ENCODE measurements at places on chromosomes 12 and 14.

DNA sequence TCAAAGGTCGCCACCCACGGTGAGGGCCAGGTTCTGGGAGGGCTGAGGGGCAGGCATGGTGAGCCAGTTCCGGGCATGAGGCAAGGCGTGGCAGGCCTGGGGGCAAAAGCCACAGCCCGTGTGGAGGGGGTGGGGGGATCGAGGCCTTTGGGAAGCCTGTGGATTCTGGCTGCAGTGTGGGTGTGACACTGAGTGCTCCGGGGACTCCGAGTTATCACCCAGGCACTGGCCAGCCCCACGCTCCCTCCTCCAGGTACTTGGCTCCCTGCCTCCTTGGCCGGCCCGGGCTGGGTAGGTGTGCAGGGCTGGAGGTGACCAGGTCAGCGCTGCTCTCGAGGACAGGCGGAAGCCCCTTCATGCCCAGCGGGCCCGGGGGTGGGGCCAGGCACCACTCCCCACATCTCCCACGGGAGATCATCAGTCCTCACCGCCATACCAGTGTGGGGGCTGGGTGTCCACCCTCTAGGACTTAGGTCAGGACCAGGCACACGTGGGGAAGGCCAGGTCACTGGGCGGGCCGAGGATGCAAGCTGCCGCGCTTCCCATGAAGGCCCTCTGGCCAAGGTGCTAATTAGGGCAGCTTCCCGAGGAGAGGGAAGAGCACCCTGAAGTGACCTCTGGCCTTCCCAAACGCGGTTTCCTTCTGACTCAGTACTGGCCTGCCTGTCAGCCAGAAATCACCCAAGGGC lies 34.1 kb upstream of the TDRD9 start:
- no peak for DNase-seq

DNA sequence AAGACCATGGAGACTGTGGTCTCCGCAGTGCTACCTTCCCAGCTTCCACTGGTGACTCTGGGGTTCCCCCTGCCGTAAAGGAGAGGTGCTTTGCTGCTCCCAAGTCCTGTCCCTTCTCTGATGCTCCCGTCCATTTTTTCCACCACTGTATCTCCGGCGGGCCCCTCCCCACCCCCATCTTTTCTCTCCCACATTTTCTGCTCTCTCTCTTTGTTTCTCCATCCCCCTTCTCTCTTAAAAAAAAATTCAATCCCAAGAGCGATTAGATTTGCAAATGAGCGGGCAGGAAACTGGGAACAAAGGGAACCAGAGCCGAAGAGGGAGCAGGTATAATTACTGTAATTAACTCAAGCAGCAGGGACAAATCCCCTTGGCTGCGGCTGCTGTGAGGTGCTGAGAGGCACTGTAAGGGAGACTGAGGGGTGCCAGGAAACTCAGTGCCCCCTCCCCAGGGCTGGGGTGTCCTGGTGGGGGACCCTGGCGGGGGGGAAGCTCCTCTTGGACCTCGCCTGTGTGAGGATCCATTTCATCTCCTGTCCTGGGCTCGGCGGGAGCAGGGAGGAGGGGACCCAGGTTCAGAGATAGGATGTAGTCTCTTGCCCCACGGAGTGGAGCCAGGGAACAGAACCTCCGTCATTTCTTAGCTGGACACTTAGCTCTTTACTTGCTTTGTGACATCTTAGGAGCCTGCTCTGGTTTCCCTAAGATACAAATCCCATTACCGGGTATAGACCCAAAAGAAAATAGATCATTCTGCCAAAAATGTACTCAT lies 140.4 kb upstream of the NRXN3 start:
- DNase-seq: no peak

DNA sequence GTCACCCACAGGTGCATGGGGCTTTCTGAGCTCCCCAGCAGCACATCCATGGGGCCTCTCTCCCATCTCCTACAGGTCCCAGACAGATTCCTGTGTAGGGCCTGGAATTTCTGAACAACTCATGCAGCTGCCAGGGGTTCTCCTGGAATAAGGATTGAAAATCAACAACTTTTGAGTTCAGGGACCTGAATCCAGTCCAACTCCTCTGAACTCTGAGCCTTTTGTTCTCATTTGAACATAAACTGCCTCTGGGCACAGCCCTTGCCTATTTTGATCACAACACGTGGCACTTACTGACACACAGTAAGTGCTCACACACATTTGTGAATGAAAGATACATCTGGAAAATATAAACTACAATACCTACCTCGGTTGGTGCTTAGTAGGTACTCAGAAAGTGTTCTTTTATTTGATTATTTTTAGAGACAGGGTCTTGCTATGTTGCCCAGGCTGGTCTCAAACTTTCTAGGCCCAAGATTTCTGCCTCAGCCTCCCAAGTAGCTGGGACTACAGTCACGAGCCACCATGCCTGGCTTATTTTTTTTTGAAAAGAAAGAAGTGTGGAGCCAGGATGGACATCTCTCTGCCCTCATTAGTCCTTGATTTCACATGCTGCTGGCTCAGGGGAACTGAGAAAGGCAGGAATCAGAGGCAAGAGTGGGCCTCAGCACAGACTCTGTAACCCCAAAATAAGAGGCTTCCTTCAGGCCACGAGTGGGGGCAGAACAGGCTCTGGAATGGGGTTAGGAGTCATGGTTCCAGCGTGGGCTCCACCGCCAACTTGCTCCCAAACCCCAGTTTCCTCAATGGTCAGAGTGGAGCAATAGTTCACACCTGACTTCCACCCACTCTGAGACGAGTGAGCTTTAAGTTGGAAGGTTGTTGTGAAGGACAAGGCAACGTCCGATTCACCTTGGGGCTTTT lies 27.0 kb downstream of the SYNE3 start:
- DNase-seq: no peak

DNA sequence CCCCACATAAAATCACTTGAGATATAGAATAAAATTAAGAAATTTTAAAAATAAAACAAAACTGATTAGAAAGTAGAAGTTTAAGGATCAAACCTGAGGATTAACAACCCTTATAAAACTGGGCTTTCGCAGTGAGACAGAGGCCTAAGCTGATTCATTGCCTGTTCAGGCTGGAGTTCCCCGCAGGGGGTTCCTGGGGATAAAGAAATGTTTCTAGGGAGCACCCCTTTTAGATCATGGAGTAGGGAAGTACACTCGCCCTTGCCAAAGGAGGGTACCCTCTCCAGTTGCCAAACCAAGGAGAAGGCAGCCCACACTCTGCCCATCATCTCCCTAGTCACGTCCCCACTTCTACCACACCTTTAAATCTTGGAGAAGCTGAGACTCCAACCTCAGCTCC lies 6.8 kb downstream of the GLIPR1 start:
- DNase-seq: no peak

DNA sequence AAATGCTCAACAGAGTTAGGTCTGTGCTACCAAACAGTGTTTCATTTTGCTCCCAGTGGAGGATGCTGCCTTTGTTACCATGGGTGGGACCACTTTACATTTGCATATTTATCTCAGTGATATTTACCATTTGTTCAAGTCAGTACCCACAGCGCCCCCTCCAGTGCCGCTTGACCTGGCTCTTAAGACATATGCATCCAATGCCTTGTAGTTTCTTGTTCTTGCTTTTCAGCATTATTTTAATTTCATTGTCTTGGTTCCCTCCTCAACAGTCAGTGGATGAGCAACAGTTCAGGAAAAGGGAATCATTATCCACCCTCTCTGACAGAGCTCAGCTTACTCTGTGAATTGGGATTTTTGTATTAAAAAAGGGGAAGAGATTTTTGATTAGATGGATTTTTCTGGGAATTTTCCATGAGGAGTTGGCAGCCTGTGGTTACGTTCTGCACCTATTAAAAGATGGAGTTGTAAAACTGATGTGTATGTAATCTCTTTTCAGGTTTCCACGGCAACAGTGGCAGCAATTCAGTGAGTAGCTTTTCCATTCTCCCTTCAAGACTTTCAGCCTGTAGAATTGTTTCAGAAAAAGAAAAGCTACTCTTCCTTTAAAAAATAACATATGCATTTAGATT lies 240.5 kb upstream of the DAAM1 start:
- no peak for DNase-seq

GRCh38 chr12:81644503-81644902 lies 114.6 kb downstream of the PPFIA2 start:
- DNase-seq: no peak

DNA sequence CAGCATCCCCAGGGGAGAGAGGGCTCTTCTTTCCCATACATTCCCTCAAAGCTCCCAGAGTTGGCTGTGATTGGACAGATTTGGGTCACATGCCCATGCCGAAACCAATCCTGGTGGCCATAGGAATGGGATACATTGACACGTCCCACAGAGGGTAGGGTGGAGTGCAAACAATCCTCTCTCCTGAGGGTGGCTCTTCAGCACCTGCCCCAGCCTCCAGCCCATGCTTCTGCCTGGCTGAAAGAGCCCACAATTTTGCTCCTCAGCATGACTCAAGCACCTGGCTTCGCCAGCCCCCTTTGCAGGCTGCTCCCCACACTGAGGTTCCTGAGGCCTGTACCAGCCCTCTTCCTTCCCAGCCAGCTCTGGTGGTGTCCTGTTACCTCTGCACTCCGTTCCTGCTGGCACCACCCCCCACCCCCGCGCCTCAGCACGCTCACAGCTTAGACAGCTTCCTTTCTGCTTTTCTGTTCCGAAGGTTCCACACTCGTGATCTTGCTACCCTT lies 71.7 kb downstream of the CCDC92 start:
- DNase-seq: peak; percentile 11

DNA sequence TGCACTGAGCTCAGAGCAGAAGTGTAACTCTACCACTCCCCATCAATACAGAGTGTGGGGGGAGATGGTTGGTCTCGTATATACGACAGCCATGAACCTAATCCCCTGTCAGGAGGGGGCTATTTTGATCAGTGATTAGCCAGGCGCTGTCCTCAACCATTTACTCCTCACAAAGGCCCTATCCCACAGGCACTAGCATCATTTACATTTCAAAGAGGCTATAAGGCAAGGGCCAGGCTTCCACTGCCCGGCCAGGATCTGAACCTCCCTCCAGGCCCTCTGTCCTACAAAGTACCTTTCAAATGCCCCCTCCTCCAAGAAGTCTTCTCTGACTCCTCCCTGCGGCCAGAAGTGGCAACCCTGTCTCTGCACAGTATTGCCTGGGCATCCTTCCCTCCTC lies 74.7 kb downstream of the ITPK1 start:
- no peak for DNase-seq

DNA sequence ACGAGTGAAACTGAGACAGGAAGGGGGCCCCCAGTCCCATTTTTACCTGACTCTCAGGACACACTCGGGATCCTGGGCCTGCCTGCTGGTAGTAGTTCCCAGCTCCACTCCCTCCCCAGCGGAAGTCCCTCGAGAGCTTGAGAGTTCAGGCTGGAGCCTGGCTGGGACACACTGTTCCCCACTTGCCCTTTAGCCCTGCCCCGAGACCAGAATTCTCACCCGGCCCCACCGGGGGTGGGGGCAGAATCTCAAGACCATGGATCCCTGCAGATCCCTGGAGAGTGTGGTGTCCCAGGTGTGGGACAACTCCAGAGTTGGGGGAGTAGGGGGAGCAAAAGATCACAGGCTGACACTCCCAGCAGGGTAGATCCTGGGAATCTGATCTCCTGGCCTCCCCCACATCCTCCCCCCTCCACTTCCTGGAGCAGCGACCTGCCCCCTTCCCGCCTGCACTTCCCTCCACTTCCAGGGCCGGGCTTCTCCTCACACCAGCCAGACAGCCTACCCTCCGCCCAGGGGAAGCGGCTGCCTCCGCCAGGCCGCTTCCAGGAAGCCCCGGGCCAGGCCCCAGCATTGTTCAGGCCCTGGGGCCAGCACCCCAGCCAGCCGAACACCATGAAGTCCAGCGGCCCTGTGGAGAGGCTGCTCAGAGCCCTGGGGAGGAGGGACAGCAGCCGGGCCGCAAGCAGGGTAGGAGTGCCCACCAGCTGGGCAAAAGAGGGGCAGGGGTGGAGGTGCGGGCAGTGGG lies at the start of gene TNS2:
Gene TNS2 (plus strand): TSS at position 495 of the 748 bp plus-strand sequence. CDS start 121 bp downstream, at position 616.
- DNase-seq: no peak

DNA sequence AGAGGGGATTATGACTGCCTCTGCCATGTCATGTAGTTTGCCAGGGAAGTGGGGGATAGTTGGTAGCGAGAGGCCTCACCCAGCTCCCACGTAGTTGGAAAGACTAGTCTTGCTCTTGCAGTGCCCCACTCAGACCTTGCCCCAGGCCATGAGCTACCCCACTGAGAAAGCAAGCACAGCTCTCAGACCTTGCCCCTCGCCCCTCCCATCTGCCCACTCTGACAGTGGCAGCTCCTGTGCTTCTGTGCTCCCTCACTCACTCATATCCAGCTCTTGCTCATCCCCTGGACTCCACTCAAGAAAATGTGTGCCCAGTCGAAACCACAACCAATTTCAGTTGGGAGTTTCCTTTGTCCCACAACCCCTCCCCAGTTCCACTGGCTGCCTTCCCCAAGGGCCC lies 55.5 kb upstream of the BDKRB2 start:
- no peak for DNase-seq

DNA sequence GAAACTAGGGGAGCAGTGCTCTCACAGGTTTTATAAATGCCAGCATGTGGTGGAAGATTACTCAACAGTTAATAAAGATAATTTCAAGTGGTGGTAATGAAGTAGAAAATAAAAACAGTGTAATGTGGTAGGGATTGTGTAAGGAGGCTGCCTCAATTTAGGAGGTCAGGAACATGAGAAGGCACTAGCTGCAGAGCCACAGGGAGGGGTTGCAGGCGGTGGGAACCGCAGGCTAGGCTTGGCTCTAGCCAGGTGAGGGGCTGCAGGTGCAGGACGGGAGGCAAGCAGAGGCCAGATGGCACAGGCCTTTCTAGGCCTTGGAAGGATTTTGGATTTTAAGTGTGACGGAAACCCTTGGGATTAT lies 768 bp downstream of the METTL25 start:
- DNase-seq: no peak

DNA sequence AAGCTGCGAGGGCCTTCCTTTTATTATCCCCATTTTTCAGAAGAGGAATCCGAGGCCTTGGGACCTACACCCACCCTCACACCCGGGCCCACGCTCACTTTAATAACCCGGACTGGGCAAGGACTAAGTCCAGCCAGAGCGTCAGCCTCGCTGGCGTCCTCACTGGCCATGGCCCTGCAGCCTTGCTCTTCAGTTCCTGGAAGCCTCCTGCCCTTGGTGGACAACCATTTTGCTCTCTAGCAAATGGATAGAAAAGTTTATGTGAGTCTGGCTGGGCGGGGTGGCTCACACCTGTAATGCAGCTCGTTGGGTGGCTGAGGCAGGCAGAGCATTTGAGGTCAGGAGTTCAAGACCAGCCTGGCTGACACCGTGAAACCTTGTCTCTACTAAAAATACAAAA lies 9.8 kb downstream of the RTL1 start:
- DNase-seq: no peak

DNA sequence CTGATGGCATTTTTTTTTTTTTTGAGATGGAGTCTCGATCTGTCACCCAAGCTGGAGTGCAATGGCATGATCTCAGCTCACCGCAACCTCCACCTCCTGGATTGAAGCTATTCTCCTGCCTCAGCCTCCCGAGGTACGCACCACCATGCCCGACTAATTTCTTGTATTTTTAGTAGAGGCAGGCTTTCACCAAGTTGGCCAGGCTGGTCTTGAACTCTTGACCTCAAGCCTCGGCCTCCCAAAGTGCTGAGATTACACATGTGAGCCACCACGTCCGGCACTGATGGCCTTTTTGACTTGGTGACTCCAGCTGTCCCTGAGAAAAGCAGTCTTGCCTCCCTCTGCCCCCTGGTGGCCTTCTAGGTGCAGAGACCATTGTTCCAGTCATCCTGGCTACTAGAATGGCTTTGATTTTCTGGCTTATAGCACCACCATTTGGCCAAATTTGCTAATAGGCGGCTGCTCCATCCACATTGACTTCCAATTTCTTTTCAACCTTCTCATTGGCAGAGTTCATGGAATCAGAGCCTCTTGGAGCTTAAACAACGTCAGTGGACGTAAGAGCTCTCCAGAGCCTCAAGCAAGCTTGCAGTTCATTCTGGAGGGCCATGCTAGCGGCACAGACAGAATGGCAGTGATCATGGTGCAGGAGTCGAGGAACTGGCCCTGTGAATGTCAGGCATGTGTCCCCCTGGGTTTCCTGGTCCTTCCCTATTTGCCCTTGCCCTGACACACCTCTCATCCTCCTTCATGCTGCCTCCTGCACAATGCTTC lies 25.4 kb upstream of the EIF4B start:
- peak; percentile 81 for DNase-seq

Measured in stimulated activated CD4-positive, alpha-beta T cell treated with anti-CD3 and anti-CD28 coated beads, Interleukin-1b, Interleukin-23, amount 100 ng/mL, for 48 hours (primary cell).